ENCODE measurements at places on chromosomes 5 and 9. TPM values are rescaled to one million over a fixed set of nuclear protein-coding genes. Genes with fewer than 3 reads are reported as not detected.

The FIBCD1 gene
- total RNA-seq = 0.03 TPM

DNA sequence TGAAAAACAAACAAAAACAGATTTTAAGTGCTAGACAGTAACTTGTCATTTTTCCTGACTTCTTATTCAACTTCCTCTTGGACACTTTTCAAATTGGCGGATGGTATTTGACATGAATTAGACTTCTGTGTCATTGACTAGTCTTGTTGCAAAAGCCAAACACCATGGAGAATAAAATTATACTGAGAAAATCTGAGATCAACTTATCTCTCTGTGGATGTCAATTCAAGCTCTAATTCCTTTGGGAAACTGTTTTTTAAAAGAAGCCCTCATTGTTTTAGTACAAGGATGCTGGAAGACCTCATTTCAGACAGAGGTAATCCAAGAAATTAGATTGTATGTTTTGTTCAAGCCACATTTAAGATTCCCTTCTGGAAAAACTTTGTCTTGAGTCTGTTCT, 831.0 kb downstream of the SEMA5A start:
- no peak for DNase-seq

DNA sequence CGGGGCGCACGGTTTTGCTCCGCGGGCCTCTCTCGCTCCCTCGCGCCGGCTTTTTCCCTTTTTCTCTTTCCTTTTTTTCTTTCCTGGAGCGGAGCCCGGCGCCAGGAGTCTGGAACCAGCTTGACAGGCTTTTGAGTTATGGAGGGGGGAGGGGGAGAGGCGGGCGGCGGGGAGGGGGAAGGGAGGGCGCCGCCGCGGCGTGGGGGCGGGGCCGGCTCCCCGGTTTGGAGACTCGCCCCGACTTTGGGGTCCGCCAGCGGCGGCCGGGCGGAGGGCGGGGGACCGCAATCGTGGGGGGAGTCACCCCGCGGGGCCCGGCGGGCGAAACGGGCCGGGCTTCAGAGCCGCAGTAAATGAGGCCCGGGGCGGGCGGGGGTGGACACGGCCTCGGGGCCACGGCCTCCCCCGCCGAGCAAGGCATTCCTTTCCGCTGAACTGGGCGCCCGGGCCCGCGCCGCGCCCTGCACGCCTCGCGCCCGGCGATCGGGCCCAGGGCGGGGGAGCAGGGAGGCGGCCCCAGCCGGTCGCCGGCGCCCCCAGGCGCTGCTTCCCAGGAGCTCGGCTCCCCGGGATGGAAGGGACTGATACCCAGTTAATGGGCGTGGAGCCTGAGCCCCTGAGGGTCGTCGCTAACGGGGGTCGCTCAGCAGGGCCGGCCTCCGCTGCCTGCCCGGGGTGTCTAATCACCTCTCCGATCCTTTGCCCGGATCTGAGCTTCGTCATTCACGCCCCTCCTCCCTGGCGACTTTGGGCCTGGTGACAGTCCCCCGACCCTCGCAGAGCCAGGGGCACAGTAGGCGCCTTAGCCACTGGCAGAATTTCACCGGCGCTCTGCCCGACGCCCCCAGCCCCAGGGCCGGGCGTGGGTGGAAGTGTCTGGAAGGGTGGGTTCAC, 138.1 kb downstream of the C9orf50 start:
- peak; percentile 82 for DNase-seq

- DNase-seq = no peak
Observed at GRCh38 chr9:6109571-6109970, 94.1 kb upstream of the RANBP6 start.

DNA sequence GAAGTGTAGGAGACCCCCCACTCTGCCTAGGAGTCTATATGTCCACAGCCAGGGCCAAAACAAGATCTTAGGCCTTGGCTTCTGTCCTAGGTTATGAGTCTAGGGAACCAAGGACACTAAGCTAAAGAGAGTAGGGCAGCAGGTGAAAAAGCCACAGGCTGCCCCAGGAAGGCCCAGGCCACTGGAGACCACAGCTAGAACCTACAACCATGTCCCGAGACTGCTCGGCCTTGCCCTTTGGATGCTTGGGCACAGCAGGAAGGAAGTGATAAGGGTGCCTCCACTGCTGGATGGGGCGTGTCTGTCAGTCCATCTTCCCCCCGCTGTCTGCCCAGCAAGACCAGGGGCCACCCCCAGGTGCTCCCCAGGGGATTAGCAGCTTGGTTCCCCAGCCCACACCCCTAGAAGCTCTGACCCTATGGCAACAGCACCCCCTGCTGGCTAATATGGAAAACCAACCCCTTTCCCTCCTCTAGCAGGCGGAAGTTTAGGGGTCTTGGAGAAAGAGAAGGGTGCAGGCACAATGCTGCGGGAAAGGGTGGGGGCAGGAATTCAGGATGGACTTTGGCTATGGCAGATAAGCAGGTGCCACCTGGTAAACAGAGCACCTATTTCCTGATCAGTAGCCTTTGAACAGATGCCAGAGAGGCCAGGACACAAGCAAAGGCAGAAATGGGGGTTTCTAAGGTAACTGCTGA, 10.5 kb upstream of the IRF1 start:
- DNase-seq = peak; percentile 95

All from HT-29 (cell line).